Bronchial epithelial cell (primary cell): ENCODE measurements at places on chromosomes 3 and 15. TPM values are rescaled to one million over a fixed set of nuclear protein-coding genes. Genes with fewer than 3 reads are reported as not detected.

DNA sequence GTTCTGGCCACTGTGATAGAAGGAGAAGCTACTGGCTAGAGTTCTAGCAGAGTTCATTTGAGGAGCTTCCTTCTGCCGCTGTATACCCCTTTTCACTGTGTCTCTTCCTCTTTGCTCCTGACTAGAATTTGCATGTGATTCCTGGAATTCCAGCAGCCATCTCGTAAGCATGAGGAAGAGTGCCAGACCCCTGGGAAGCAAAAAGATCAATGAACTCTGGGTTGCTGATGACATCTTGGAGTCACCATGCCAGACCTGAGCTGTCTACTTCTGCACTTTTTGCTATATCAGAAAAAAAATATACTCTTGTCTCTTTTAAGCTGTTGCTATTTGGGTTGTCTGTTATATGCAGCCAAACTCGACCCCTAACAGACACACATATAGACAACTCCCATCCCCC lies 3.7 kb upstream of the ADAMTS17 start:
- DNase-seq: no peak

DNA sequence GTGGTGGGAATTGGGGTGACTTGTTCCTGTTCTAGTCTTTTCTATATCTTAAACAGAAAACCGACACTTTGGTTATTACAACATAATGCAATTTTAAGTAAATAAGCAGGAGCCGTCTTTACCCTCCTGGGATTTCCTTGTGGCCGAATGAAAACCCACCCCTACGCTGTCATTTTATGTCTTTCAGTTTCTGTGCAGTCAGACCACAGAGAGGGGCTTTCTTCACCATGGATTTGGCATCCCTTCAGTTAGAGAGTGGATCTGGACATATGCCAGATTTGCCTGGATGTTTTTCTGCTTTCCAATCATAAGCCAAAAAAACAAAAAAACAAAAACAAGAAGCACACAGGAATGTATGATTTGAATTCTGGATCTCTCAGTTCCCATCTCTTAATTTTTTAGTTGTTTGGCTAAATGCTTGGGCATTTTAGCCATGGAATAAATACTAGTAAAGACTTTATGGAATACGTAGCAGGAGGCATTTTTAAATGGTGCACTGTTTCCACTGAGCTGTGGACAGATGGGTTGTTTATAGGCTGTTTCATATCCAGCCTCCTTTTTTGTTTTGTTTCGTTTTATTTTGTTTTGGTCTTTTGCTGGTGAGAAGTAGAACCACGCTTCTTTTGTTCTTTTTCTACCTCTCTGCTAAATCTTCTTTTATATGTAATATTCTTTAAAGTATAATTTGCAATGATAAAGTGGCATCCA lies 272.9 kb downstream of the FEZF2 start:
- DNase-seq: no peak

- DNase-seq: no peak
Observed at GRCh38 chr15:35307026-35307425, 221.9 kb upstream of the NANOGP8 start.

- no peak for DNase-seq
Observed at GRCh38 chr15:64779024-64779423, 3.6 kb upstream of the RBPMS2 start.

Gene SLC12A8
- total RNA-seq: 10.9 and 19.2 TPM in 2 replicates

Gene KNG1
- total RNA-seq: not detected in 2 replicates

DNA sequence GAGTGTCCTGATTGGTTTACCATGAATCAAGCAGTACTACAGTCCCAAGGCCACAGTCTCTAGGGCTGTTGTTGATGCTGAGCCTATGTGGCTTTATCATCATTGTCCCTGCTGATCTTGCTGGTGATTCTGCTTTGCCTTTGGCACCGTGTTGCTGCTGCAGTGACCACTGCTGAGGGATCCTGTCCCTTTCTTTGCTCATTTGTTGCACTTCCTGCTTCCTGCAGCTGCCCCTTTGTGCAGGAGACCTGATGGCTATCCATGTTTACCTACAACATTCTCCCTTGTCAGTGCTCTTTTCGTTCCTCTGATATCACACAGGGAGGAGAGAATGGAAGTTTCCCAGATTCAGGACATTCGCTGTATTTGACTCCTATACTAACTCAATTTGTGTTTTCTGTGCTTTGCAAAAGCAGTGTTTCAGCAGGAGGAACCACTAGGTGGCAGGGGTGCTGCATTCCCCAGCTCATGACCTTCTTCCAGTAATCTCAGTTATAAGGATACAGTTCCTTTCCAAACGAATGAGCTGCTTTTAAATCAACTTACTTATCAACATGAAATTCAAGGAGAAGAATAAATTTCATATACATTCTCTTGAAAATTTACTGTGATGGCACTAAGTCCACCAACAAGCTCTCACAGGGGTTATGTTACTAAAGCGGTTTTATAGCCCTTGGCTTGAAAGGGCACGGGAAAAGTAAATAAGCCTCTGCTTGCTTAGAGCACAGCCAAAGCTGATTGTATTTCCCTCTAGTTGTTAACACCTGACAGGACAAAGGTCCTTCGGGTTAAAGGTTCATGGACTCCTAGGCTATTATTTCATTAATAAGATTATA lies 9.7 kb upstream of the THUMPD3 start:
- peak; percentile 71 for DNase-seq

GRCh38 chr15:72058585-72058984 lies 59.4 kb downstream of the MYO9A start:
- DNase-seq: peak; percentile 17

DNA sequence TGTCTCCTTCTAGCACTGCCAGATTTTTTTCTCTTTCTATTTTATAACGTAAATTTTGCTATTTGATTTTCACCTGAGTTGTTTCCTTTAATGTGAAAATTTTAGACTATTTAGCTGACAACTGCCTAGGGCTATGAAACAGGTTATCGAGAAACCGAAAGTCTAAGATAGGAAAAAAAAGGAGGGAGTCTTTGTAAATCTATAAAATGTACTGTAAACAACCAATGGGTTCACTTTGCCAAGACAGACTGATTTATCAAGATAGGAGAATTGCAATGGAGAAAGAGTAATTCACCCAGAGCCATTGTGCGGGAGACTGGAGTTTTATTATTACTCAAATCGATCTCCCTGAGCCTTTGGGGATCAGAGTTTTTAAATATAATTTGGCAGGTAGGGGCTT lies 50.0 kb downstream of the TM4SF18 start:
- DNase-seq: peak; percentile 30

Gene KLF15
- 0.26 and 3.4 TPM in 2 replicates for total RNA-seq

DNA sequence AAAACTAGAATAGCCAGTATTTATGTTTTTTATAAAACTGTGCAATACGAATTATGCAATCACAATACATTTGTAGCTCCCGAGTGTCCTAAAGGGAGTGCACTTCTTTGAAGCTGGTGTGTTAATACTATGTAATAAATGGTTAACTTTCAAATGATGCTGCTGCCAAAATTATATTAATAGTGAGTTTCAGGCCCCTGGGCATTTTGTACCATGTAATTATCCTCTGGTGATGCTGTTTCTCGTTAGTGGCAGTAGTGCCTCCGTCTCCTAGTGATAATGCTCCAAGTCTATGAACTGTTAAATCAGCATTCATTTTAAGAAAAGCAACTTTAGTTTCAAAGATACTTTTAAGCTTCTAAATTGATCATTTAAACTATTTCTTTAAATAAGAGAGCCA lies 132.7 kb upstream of the BHLHE40 start:
- DNase-seq: no peak

- peak; percentile 48 for DNase-seq
Observed at GRCh38 chr15:67079361-67079760, 14.0 kb downstream of the SMAD3 start.

DNA sequence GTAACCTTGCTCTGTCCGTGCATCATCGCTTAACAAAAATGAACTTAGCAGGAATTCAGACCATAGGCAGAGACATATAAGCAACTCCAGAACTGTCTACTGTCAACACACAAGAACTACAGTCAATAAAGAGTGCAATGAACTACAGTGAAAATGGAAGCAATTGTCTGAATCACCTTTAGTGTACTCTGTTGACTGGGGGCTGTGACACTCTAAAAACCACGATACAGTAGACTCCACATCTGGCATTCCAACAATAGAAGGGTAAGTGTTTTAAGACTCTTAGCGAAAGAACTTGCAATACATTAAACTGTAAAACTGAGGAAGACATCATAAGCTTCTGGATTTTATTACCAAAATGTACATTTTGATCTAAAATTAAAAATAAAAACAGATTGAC lies 347.3 kb downstream of the ZBTB20 start:
- no peak for DNase-seq

DNA sequence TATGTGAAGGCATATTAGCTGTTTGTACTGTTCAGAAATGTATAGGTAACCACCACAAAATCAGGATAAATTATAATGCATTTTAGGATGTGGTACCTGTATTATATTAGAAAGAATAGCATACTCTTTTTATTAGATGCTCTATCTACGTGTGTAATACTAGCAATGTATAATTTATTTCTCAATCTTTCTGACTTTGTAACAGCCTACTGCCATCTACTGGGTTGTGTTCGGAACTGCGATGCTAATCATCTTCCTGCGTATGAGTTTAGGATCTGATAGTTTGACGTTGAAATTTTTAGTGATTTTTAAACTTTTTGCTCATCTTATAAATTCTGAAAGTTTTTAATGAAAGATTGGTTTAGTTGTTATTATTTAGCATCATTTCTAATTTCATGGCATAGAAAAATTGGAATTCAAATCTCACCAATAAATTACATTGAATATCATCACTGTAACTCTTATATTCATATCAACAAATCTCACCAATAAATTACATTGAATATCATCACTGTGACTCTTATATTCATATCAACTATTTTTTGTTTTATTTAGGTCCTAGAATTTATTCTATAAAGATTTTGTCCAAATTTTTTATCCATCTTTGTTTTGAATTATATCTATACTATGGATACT lies 322.7 kb upstream of the ZNF717 start:
- peak; percentile 56 for DNase-seq

Gene SCN11A
- total RNA-seq: not detected in 2 replicates

Gene C3orf20
- under 0.01 TPM in 1 of 2 replicates, not detected in the other for total RNA-seq

Gene VWA5B2
- total RNA-seq: not detected in 2 replicates

GRCh38 chr3:47485812-47486211 lies 10.1 kb upstream of the SCAP start:
- no peak for DNase-seq

- DNase-seq: peak; percentile 29
Observed at GRCh38 chr3:149085828-149086231, 503 bp downstream of the HLTF start.

GRCh38 chr15:78440375-78441373 lies 2.7 kb downstream of the IREB2 start:
- DNase-seq: no peak

- no peak for DNase-seq
Observed at GRCh38 chr15:49083401-49084284, 37.4 kb upstream of the SECISBP2L start.

GRCh38 chr15:89177633-89178306 lies 43.6 kb downstream of the RLBP1 start:
- peak; percentile 65 for DNase-seq

GRCh38 chr15:25186906-25187645 lies 232.3 kb downstream of the SNRPN start:
- no peak for DNase-seq

DNA sequence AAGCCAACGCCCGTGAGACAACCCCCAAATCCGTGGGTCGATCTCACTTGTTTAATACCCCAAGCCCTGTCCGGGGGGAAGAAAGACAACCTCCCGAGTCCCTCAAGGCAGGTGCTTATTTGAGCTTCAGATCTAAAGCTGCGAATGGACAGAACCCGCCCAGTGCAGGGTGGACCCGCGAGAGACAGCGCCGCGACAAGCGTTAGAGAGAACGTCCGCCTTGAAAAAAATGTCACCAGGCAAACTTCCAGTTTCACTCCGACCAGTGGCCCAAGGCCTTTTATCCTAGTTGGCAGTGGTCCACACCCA lies 740 bp upstream of the OXSR1 start:
- no peak for DNase-seq

- DNase-seq: no peak
Observed at GRCh38 chr3:11601446-11602238, 42.1 kb downstream of the VGLL4 start.

- DNase-seq: no peak
Observed at GRCh38 chr3:112767177-112767576, 79.5 kb downstream of the CD200R1L start.

Gene DGKG
- total RNA-seq: not detected in 2 replicates

Gene ROBO2
- total RNA-seq: 0.26 and 0.79 TPM in 2 replicates

Gene TM4SF1
- 23.2 and 63.9 TPM in 2 replicates for total RNA-seq

GRCh38 chr3:141914311-141914710 lies 37.9 kb downstream of the ATP1B3 start:
- DNase-seq: no peak

DNA sequence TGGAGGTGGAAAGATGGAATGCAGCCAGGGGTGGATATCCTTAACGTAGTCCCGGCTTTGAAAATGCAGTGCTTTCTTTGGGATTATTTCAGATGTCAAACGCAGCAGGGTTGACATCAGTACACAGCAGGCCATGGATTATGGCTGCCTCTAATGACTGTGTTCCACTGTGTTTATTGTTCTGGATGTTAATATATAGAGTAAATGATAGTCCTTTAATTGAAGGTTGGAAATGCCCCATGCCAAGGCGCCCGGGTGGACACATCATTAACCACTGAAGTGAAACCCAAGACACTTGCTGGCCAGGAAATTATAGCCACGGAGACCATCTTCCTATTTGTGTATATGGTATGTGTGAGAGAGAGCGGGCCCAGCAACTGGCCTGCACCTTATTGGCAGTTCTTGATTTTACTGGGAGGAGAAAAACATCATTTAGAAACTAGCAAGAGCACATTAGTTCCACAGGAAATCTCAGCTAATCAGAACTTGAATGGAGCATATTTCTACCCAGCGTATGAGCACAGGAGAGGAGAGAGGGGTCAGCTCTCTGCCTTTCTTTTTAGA lies 254.9 kb upstream of the RASGRP1 start:
- DNase-seq: no peak

- DNase-seq: no peak
Observed at GRCh38 chr3:27213450-27213849, 155.7 kb downstream of the NEK10 start.

DNA sequence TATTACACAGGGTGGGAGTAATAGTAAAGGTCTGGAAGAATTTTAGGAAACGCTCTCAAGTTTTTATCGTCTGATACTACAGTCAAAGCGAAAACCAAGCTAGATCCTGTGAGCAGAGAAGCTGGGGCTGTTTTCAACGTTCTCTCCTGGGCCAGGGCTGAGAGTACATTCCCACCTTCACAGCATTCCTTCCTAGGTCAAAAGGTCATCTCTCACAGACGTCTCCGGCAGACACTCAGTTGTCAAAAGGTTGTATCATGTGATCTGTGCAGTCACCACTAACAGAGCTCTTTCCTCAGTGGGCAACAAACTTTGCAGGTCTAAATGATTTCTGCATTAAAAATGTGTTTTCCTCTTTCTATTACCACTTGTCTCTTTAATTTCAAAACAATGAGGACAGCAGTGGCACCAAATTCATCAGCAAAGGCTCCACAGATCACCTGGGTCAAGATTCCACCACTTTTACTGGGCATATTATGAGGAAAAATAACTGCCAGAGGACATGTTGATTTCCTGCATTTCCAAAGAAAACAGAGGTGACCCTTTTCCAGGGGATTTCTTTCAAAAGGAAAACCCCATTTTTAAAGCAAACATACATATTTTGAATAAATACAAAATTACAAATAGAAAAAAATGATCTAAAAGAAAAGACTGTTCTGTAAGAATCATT lies 41.9 kb downstream of the MEIS2 start:
- peak; percentile 10 for DNase-seq

- no peak for DNase-seq
Observed at GRCh38 chr3:6125520-6125919, 735.4 kb upstream of the GRM7 start.
